ENCODE measurements at places on chromosomes 2 and 18.

DNA sequence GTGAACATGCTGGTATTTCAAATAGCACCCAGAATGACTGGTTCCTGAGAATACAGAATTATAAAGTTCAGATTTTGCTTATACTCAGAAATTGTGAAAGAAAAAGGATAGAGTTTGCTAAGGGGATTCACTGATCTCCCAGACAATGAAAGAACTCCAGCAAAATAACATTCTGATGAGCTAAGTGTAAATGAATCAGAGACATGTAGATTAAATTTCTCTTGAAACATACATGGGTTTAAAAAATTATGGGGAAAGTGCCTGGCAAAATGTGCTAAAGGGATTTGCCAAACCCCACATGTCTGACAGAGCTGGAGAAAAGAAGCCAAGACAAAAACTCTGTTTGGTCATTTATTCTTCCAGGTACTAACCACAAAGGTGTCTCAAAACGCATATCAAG, 116.3 kb downstream of the FTCDNL1 start:
- DNase-seq, result no peak

- DNase-seq, result no peak
Measured at GRCh38 chr2:29892585-29893259, 28.7 kb downstream of the ALK start.

- no peak for DNase-seq
Measured at GRCh38 chr2:107001062-107001461, 115.1 kb upstream of the ST6GAL2 start.

- DNase-seq, result no peak
Measured at GRCh38 chr2:169415233-169415748, 53.0 kb upstream of the LRP2 start.

DNA sequence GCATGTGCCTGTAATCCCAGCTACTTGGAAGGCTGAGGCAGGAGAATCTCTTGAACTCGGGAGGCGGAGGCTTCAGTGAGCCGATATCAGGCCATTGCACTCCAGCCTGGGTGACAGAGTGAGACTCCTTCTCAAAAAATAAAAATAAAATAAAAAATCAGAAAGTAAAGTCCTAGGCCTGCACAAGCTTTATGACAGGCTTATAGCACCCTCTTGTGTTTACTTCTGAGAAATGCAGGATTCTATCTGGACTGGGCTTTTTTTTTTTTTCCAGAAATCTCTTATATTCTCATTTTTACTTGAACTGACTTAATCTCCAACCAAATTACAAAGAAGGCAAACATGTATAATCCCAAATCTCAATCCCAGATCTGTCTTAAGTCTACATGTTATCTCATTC, 26.1 kb upstream of the REG3G start:
- no peak for DNase-seq

GRCh38 chr2:20566331-20566730, 84.6 kb downstream of the HS1BP3 start:
- no peak for DNase-seq

DNA sequence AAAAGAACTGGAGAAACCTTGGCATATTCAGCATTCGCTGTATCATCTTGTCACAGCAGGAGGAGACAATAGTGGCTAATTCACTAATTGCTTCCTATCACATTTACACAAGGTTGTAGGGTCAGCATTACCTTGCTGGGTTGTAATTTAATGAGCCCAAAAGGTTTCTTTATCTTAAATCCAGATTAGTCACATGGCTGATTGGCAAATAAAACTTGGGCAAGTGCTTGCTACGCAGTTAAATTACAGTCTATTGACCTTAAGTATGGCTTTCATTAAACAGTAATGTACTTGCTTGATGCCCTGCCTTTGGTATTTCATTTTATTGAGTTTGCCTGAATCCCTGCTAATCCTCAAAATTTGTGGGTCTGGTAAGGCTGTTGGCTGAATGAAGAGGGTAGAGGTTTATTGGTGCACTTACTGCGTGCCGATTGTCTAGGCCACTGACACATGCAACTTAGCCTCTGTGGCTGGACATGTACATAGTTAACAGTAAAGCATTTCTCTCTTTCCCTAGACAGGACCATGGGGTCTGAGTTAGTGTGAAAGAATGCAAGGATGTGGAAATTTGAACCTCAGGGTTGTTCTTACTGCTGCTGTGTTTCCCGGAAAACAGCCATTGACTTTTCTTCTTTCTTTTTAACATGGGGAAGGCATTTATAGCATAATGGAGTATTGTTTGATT, 34.3 kb downstream of the FMNL2 start:
- DNase-seq, result no peak

GRCh38 chr2:8671176-8671575, 10.7 kb upstream of the ID2 start:
- no peak for DNase-seq

- no peak for DNase-seq
Measured at GRCh38 chr2:19810148-19810547, 91.6 kb downstream of the TTC32 start.

DNA sequence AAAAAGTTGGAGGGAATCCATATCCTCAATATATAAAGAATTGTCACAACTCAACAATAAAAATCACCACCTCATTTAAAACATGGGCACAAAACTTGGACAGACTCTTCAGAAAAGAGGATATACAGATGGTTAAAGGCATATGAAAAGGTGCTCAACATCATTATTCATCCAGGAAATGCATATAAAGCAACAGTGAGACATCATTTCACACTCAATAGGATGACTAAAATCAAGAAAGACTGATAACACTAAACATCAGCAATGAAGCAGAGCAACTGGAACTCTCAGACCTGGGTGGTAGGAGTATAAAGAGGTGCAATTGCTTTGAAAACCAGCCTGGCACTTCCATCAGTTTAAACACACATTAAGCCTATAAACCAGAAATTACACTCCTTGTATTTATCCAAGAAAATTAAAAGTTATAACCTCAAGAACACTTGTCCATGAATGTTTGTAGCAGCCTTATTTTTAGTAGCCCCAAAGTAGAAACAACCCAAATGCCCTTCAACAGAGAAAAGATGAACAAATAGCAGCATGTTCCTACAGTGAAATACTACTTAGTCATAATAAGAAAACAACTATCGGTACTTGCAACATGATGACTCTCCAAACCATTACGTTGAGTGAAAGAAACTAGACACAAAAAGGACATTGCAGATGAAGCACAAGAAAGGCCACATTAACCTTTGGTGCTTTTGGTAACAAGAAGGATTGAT, 79.1 kb upstream of the TANC1 start:
- DNase-seq, result no peak

- DNase-seq, result no peak
Measured at GRCh38 chr2:16166327-16166981, 226.1 kb downstream of the MYCN start.

- no peak for DNase-seq
Measured at GRCh38 chr2:9097892-9098291, 94.4 kb upstream of the MBOAT2 start.

DNA sequence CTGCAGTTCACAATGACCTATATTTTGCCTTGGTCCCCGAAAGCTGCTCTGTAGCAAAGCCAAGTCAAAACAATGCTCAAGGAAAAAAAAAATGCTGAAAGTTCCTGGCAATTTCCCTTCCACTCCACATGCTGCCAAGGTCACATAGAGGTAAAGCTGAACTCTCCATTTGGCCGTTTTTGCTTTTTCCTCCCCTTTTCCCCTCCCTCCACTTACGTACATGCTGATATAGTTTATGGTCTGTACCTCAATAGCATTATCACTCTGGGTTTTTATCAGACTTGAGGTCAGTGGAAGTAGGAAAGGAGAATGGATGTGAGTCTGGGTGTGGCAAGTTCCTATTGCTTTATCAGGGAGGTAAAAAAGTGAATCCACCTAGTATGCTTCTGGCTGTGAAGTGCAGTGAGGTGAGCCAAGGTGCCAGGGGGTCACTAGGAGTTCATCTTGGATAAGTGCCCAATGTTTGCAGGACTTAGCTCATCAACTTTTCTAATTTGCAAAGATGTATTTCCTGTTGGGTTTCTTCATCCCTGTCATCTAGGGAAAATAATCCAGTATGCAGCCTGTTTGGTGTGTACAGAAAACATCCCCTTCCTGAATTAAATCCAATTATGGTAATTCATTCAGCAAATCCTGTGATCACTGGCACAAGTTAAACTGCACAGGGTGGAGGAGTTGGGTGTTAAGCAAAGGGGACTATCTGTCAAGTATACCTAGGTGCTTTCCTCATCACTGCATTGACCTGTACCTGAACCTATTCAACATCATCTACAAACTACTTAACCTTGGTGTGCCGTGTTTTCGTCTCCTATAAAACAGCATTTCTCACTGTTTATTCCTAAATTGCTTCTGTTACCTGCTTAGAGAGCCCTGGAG, 124.3 kb upstream of the CYP26B1 start:
- no peak for DNase-seq
